ENCODE measurements at places on chromosomes 4 and X.

DNA sequence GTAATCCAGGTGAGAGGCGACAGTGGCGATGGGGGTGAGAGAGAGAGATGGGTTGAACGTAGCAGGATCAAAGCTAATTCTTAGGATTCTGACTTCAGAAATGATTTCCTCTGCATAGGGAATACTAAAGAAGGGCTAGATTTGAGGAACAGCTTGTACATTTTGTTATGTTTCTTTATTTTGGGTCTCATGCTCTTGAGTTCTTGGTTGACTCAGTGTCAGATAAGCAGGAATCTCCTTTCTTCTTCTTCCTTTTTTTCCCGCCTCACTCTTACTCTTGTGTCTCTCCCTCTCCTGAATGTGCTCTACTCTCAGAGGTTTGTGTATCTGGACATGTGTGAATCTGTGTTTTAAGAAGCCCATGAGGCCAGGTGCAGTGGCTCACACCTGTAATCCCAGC is 36.4 kb downstream of the FAM193A start:
- no peak for DNase-seq

DNA sequence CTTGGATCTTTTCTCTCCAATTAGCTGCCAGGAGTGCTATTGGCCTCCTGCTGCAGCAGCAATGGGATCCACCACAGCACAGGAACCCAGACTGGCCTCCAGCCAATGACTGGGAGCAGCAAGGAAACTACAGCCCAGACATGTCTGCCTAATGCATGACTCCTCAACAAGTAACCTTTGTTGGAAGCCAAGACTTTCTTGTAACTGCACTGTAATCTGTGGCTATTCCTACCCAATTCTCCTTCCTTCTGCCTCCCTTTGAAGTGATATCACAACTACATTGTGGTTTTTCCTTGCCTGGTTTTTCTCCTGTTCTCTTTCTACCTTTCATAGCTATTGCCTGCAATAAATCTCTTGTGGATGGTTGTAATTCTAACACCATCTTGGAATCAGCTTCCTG is 39.8 kb downstream of the SNCA start:
- no peak for DNase-seq

DNA sequence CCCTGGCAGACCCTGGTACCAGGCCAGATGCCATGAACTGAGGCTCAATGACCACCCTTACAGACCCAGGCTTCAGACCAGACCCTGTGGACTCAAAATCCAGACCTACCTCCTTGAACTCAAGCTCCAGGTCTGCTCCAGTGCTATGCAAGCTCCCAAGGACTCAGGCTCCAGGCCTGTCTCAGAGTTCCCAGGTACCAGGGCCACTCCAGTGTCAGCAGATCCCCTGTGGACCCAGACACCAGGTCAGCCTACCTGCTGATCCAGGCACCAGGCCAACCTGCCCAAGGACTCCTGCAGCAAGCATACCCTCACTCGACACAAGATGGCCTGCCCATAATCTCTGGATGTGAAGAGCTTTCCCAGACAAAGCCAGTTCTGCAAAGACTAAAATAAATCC is 44.7 kb upstream of the MAGED4 start:
- DNase-seq, result no peak

DNA sequence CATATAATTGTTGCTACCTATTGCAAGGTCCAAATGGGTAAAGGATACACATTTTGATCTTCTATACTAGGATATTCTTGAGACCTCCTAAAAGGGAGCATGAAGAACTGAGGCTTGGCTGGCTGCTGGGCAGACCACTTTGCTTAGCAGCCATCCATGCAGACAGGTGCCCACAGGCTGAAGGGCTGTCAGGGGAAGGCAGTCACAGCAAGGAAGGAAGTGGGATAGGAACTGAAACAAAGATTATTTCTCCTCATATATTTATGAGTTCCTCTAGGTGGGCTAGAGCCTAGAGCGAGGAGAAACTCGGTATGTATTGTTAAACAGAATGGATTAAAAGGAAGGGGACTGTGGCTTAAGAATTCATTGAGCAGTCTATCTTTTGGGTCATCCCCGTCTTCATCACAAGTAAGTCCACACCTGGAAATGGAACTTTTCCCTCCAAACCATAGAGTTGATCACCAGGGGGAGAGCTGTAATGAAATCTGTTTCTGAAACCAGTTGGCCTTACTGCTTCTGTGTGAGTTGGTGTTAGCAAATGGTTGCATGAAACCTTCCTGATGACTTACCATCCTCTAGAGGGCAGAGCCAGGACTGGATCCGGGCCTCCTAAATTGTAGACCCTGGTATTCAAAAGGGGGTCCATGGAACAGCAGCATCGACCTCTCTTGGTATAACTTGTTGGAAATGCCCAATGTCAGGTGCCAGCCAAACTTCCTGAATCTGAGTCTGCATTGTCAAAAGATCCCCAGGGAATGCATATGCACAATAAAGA is 42.3 kb downstream of the AFF2 start:
- DNase-seq, result no peak

DNA sequence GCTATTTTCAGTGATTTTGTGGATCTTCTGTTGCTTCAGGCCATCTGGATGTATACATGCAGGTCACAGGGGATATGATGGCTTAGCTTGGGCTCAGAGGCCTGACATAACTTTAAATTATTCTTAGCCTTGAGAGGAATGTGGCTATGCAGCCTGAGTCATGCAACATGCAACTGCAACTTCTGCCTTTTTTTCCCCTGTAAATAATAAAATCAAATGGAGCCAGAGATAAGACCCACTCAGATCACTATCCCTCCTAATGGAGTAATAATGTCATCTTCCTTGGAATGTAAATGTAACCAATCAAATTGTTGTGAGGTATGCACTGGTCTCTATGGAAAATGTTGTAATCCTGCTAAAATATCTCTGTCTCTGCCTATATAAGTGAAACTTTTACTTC is 54.9 kb downstream of the MAGEB17 start:
- DNase-seq, result no peak

DNA sequence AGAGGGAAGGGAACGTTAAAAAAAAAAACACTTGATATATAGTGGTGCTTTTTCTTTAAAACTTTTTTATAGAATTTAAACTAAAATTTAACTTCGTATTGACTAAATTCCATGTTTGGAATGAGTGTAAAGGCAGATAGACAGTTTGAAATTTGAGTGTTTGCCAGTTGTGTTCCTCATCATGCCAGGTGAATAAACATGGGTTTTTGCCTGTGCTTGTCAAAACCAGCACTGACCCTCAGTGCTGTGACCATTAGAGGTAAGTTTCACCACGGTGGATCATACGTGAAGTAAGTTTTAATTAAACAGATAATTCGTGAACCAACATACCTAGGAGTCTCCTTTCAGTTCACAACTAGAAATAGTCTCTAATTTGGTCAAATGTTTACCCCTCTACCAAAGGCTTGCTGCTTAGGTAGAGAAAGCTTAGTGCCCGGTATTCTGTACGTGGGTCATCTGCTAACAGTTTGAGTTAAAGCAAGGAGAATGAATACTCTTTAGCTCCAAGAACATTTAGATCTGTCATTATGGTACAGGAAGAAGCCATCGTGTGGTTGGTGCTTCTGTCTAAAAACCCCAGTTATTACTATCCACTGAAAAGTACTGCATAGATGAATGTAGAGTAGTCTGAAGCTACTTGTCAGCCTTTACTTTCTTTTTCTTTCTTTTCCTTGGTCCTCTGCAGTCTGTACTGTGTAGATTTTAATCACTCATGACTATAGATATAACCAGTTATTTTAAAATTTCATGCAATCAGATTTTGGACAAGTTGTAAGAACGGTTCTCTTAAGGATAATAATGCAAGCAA is 32.7 kb downstream of the KIAA0232 start:
- DNase-seq, result no peak

GRCh38 chr4:8336412-8337075 is 67.0 kb downstream of the HTRA3 start:
- no peak for DNase-seq

GRCh38 chr4:47856713-47857112 is 18.8 kb upstream of the CORIN start:
- no peak for DNase-seq

- no peak for DNase-seq
Measured at GRCh38 chr4:120443116-120443515, 376.5 kb upstream of the MAD2L1 start.

DNA sequence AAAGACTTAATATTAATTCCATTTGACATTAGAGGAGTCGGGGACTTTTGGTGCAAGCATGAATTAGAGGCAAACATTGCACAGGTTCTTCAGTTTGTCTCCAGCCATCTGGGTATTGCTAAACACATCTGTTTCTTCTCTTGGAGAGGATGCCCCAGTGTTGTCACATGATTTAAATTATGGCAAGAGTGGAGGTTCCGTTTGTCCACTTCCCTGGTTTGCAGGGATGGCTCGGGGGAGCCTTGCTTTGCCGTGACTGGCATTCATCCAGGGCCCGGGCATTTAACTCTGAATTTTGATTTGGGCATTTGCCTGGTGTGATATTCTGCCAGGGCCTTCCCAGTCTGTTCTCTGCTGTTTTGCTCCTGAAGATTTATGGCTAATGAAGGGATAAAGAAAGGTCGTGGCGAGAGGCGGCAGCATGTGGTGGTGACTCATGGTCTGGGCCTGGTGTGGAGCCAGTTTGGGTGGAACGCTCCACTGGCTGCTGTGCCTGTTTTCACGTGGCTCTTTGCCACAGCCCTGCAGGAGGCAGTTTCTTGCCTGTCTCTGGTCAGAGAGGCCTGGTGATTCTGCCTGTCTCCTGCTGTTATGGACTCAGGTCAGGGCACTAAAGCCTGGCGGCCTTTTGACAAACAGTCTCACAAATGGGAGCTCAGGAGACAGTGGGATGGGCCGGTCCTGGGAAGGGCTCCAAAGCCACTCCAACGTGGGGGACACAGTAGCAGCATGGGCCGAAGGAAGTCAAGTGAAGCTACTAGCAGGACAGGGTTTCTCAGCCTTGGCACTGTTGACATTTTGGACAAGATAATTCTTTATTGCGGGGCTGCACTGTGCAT is 99.4 kb upstream of the PGRMC2 start:
- peak; percentile 22 for DNase-seq

DNA sequence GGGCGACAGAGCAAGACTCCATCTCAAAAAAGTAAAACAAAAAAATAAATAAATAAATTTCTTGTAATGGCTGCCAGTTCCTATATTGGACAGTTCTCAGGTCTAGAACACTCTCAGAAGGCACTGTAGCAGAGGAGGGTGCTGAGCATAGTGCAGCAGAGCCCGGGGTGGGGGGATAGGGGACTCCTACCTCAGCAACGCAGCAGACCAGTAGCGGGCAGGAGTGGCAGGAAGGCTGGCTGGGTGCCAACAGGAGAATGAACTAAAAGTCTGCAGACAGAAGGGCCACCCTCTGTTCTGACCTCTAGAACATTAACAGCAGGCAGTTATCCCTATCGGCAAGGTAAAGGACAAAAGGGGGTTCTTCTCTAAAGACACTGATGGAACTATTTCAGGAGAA is 20.2 kb downstream of the PDK3 start:
- DNase-seq, result no peak

DNA sequence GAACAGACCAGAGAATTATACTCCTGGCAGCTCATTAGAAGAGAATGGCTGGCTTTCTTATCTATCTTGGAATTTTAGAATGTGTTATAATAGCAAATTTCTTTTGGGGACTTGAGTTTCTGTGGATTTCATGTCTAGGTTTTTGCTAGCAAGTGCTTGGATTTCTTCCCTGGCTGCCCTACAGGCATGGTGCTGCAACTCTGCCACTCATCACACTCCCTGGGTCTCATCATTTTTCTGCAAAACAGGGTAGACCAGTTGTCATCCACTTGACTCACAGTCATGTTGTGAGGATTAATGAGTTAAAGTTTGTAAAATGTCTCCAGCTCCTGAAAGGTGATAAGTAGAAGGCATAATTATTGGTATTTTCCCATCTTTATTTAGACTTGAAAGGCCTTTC is 60.7 kb upstream of the LCORL start:
- DNase-seq, result no peak

- no peak for DNase-seq
Measured at GRCh38 chr4:184479516-184479950, 5.2 kb upstream of the IRF2 start.

GRCh38 chr4:83093060-83093640 is 21.4 kb downstream of the PLAC8 start:
- DNase-seq, result no peak

- no peak for DNase-seq
Measured at GRCh38 chr4:15873117-15873516, 65.4 kb downstream of the FGFBP1 start.

- DNase-seq, result no peak
Measured at GRCh38 chr4:162841753-162842152, 324.9 kb downstream of the NAF1 start.

DNA sequence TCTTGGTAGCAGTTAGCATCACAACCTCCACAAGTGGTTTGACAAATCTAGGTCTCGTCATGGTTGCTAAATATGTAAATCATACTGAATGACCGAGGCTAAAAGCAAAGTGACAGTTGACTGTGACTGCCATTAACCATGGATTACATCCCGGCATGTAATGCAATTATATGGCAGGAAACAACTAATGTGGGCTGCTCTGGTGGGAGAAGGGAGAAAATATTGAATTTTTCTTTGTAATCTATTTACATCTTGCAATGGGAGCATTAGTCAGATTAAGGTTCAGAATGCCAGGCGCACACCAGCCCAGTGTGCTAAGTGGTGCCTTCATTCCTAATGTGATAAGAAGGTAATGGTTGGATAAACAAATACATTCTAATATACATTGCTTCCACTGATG is 35.8 kb downstream of the UNC5C start:
- no peak for DNase-seq

GRCh38 chr4:185839194-185839712 is 27.3 kb upstream of the SORBS2 start:
- DNase-seq, result no peak

GRCh38 chrX:28133763-28134162 is 152.5 kb upstream of the DCAF8L1 start:
- no peak for DNase-seq

DNA sequence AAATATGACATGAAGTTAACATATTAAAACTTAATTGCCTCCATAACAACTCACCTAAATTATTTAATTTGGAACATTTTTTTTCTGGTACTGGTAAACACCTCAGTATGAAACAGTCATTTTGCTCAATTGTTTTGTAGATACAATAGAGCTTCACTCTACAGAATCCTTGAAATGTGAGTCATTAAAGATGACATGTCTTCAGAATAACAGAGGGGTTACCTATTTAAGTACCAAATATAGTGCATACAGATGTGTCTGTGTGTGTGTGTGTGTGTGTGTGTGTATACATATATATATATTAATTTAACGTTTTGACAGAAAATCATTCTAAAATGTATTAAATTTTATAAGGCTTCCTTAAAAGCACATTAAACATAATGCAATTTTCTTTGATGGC is 297.6 kb downstream of the INPP4B start:
- no peak for DNase-seq

GRCh38 chr4:78753091-78753490 is 23.1 kb upstream of the BMP2K start:
- DNase-seq, result no peak

DNA sequence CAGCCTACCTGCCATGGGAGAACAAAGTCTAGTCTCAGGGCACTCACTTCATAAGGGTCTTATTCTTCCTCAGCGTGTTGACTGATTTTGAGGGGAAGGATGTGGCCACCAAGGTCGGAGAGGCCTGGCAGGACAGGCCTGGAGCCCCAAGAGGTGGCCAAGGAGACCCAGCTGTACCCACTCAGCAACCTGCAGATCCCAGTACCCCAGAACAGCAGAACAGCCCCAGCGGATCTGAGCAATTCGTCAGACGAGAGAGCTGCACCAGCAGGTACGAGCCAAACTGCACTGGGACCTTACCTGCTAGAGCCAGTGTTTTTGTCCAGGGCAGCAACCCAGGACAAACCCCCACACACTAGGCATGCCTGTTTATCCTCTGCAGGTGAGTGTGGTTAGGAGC is 34.3 kb downstream of the PNMA5 start:
- no peak for DNase-seq
